Non-pigmented ciliary epithelial cell (primary cell): ENCODE measurements at places on chromosomes 2 and 18.

DNA sequence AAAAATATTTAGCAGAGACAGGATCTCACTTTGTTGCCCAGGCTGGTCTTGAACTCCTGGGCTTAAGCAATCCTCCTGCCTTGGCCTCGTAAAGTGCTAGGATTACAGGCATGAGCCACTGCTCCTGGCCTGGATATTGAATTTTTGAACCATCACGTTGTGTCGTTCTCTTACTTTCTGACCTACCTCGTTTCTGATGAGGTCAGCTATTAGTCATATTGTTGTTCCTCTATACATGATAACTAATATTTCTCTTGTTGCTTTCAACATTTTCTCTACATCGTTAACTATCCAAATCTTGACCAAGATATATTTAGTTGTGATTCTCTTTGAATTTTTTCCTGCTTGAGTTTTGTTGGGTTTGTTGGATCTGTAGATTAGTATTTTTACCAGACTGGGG lies 541.3 kb upstream of the SOX11 start:
- no peak for DNase-seq

DNA sequence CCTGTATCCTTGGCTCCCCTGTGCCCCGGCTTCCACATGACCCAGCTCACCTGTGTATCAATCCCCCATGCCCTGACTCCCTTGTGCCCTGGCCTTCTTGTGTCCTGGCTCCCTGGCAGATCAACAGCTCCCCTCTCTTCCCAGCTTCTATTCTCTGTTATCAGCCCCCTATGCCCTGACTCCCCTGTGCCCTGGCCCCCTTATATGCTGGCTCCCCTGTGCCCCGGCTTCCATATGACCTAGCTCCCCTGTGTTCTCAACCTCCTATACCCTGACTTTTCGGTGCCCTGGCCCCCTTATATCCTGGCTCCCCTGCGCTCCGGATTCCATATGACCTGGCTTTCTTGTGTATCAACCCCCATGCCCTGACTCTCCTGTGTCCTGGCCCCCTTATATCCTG lies 209.2 kb downstream of the LOXHD1 start:
- no peak for DNase-seq

- DNase-seq, result no peak
Observed at GRCh38 chr2:233973786-233974185, 56.6 kb downstream of the TRPM8 start.

- no peak for DNase-seq
Observed at GRCh38 chr2:47346-47725, 1.0 kb upstream of the FAM110C start.

- DNase-seq, result no peak
Observed at GRCh38 chr18:76984193-76985155, 148.1 kb downstream of the MBP start.

- DNase-seq, result no peak
Observed at GRCh38 chr18:22471546-22472131, 53.9 kb upstream of the CTAGE1 start.

GRCh38 chr2:144673456-144673855 lies 153.5 kb upstream of the ZEB2 start:
- no peak for DNase-seq

DNA sequence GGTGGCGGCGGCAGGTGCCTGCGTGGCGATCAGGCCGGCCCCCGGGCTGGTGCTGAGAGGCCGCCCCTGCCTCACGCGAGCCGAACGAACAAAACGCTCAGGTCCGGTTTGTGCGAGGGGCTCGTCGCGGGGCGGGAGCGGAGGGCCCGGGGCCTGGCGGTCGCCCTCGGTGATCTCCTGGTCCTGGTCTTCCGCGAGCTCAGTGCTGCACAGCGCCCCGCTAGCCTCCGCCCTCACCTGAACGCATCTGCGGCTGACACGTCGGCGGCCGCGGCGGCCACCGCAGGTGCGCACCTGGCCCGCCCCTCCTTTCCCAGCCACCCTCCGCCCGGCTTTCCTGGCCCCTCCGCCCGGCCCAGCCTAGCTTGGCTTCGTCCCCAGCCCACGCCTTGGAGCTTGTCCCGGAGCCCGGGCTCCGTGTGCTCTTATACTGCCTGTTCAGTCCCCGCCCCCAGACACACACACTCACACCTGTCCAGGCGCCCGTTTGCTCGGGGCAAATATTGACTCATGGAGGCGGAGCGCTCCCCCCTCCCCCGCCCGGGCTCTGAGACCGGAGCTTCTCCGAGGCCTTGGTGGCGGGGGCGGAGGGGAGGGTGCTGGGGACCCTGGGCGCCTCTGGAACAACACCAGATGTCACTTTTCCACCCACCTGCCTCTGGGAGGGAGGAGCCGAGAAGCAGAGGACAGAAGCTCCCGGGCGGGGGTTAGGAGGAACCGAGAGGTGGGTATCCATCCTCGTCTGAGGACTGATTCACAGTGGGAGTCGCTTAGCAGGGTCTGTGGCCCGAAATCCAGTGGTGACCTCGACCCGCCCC lies 8.6 kb upstream of the CRYBA2 start:
- DNase-seq, result no peak

GRCh38 chr2:33782395-33783230 lies 183.5 kb upstream of the FAM98A start:
- no peak for DNase-seq

DNA sequence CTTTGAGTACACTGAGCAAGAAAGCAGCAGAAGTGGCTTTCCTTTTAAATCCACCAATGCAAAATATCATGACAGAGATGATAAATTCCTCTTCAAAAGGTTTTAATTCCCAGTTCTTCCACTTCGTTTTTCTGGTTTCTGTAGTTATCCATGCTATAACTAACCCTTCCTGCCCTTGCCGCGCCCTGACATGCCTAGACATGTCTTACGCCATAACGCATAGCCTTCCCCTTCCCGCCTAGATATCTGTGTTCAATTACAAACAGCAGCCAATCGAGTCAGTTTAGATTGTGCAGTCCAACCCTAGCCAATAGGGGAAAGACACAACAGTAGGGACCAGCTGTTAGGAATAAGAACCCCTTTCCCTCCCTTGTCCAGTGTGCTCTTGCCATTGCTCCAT lies 16.1 kb downstream of the PRPF40A start:
- no peak for DNase-seq

- no peak for DNase-seq
Observed at GRCh38 chr2:38599706-38600105, 3.0 kb downstream of the HNRNPLL start.

GRCh38 chr2:100615886-100616285 lies 53.1 kb downstream of the PDCL3 start:
- no peak for DNase-seq

GRCh38 chr2:101828257-101828656 lies 130.8 kb downstream of the MAP4K4 start:
- DNase-seq, result no peak
